ENCODE measurements at places on chromosomes 11 and 22.
A peak's percentile ranks its signal among the peaks of the same experiment; 100 is the strongest.

GRCh38 chr11:111714522-111714921, 51.7 kb downstream of the PPP2R1B start:
- no peak for DNase-seq

- peak; percentile 49 for DNase-seq
Measured at GRCh38 chr11:57527056-57527631, 3.4 kb downstream of the TIMM10 start.

DNA sequence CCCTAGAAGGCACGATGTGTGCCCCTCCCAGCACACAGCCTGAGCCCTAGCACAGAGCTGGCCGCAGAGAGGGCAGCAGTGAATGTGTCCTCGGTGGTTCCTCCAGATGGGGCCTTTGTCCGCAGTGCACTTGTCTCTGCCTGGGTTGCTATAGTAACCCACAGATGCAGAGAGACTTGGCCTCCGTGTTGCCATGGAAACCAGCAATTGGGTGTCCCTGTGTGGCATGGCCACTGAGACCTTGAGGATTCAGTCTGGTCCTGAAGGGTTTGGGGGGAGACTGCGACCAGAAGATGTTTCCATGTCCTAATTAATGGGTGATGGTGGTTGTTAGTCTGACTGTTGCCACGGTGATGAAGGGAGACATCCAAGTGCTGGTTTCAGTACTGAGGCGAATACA, 42.6 kb upstream of the TUB start:
- DNase-seq, result no peak

- DNase-seq, result no peak
Measured at GRCh38 chr11:10784232-10785145, 24.2 kb downstream of the EIF4G2 start.

DNA sequence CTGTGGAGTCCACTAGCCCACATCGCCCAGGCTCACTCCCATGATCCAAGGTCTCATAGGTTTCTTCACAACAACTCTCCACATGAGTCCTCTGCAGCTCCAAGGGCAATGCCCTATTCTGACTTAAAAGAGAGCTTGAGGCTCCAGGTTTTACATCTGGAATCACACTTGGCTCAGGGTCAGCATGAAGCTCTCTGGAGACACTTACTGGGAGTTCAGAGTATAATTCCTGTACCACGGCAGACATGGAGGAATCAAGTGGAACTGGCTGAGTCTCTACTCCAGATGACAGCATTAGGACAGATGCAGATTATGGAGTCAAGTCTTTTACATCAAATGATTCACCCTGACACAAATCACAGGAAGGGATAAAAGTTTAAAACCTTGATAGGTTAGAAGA, 11.4 kb downstream of the PRR14L start:
- DNase-seq, result peak; percentile 46
